ENCODE measurements at places on chromosomes 7 and 10. TPM values are rescaled to one million over a fixed set of nuclear protein-coding genes. Genes with fewer than 3 reads are reported as not detected.

DNA sequence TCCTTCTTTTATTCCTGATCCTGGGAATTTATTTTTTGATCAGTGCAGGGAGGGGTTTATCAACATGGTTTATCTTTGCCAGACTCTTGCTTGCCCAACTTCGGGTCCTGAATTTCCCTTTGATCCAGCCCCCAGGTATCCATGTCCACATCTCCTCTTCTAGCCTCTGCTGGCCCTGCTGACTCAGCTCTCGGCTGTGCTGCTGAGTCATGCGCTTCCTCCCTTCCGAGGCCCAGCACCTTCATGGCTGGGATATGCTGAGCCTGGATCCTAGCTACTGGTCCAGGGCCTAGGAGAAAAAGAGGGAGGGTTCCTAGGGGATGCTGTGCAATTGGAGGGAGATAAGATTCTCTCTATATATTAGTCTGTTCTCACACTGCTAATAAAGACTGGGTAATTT lies 380.7 kb upstream of the SHH start:
- ATAC-seq = no peak

DNA sequence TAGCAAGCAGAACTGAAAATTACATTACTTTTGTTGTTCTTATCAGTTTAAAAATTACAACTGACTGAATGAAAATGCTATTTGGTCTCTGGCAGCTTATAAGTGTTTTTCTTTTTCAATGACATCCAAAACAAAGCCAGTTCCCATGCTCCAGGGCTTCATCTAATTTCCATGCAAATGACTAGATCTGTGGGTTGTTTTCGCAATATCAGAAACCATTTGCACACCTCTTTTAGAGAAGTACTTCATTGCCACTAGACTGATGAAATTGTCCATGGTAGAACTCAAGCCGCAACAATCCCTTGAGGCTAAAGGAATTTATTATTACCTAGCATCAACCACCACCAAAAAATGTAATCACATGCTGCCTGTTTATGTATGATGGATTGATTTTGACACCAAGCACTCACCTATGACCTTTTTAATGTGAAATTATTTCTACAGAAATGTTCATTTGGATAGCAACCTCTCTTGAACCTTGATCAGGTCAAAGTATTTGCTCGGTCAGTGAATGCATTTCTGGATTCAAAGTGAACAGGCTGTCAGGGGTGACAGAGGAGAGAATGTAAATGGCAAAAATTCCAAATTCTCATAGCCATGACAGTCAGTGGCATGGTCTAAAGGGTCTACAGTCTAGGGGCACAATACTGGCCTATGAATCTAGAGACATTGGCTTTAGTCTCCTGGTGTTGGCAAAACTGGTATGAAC lies 769.3 kb downstream of the SORCS1 start:
- ATAC-seq = no peak

HTR5A gene
- not detected for total RNA-seq

- peak; percentile 85 for ATAC-seq
Observed at GRCh38 chr10:121553511-121554264, 44.6 kb downstream of the FGFR2 start.

- no peak for ATAC-seq
Observed at GRCh38 chr7:124649397-124650014, 116.1 kb downstream of the GPR37 start.

CYP2E1 gene
- 10.6 TPM for total RNA-seq

CTNNA3 gene
- total RNA-seq = not detected

CYTH3 gene
- 7.9 TPM for total RNA-seq

TMEM270 gene
- total RNA-seq = not detected

- no peak for ATAC-seq
Observed at GRCh38 chr7:95501261-95501832, 15.6 kb downstream of the ASB4 start.

GRCh38 chr7:30246392-30246791 lies 38.0 kb upstream of the ZNRF2 start:
- ATAC-seq = no peak

DNA sequence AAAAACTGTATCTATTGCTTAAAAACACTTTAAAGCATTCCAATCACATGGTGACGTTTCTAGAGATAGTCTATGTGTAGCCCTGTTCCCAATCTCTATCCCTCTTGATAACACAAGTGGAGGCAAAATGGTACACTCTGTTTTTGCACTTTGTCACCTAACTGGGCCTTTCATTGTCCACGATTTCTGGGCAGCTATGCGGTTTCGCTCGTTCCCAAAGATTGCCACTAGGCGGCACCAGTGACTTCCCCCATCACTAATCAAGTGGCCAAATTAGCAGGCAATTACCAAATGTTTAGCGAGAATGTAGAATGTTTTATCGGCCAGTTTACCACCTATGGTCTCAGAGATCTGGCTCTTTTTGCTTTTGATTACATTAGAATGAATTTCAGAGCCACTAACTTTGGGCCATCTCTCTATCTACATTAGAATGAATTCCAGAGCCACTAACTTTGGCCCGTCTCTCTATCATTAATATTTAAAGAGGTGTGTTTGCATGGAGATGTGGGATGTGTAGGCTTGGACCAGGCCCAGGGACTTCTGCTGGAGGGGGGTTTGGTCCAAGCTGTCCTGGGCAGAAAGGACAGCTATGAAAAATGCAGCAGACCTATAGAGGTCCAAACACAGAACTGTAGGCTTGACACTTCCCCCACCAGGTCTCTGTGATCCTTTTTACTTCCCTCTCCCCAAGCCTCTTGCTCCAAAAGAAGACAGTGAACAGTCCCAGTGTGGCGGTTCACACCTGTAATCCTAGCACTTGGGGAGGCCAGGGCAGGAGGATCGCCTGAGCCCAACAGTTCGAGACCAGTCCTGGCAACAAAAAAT lies 90.1 kb downstream of the EPC1 start:
- peak; percentile 44 for ATAC-seq

DNA sequence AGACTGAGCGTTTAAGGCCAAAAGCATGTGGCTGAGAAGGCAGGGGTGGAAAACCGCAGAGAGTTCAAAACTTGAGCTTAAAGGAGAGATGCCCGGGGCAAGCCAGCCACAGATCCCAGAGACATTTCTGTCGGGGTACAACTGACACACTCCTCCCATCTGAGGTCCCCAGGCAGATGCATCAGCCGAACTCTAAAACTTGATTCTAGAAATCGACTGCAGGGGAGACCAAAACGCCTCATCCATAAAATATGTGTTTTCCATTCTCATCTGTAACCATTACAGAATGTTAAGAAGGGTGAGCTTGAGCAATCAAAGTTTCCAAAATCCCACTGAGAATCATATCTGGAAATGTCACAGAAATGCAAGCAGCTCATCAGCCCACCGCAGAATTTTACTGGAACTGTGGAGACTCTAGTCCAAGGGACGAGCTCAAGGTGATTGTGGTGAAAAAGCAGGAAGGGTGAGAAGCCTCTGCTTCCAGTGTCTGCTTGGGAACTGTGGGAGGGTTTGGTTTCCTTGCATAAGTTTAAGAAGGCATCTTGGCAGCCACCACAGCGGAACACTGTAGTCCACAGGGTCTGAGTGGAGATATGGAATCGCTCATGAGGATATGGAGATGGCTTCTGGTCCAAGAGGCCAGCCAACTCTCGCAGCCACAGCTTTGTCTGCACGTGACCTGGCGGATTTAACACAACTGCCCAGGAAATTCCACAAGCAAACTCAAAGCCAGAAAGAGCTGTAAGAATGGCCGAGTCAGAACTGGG lies 249.2 kb downstream of the SFMBT2 start:
- no peak for ATAC-seq

GRCh38 chr10:3668276-3668965 lies 116.6 kb downstream of the KLF6 start:
- peak; percentile 95 for ATAC-seq

GIGYF1 gene
- 10.4 TPM for total RNA-seq

SLC18A3 gene
- not detected for total RNA-seq

GRCh38 chr10:18157881-18158280 lies 17.7 kb downstream of the CACNB2 start:
- no peak for ATAC-seq

- ATAC-seq = no peak
Observed at GRCh38 chr10:84879991-84880390, 551.6 kb downstream of the CCSER2 start.

- no peak for ATAC-seq
Observed at GRCh38 chr7:105512926-105513526, 9.0 kb downstream of the PUS7 start.

- ATAC-seq = peak; percentile 91
Observed at GRCh38 chr10:78181381-78182055, 147.9 kb downstream of the RPS24 start.

Data from esophagus mucosa (tissue), 1 donor.